ENCODE measurements at places on chromosomes 2 and 18.

DNA sequence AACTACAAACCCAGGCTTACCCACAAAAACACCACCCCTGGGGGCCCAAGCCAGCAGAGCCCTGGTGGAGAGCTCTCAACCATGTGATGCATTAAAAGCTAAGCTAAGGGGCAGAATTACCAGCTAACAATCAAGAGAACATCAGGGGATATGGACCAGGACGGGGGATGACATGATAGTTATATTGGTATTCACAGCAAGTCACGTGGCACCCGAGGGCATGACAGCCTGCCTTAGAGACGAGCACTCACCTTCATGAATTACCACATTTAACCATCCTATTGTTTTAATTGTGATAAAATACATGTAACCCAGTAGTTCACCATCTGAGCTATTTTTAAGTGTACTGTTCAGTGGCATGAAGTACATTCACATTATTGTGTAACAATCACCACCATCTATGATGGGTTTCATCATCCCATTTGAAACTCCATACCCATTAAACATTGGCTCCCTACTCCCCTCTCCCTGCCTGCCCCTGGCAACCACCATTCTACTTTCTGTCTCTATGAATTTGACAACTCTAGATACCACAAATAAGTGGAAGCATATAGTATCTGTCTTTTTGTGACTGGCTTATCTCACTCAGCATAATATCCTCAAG, 245.6 kb downstream of the ANAPC1 start:
- no peak for DNase-seq

GRCh38 chr2:54420524-54421172, 35.5 kb upstream of the SPTBN1 start:
- DNase-seq = no peak

- no peak for DNase-seq
Measured at GRCh38 chr2:126575631-126576030, 80.3 kb upstream of the GYPC start.

GRCh38 chr18:26056291-26056690, 34.1 kb downstream of the SS18 start:
- no peak for DNase-seq

DNA sequence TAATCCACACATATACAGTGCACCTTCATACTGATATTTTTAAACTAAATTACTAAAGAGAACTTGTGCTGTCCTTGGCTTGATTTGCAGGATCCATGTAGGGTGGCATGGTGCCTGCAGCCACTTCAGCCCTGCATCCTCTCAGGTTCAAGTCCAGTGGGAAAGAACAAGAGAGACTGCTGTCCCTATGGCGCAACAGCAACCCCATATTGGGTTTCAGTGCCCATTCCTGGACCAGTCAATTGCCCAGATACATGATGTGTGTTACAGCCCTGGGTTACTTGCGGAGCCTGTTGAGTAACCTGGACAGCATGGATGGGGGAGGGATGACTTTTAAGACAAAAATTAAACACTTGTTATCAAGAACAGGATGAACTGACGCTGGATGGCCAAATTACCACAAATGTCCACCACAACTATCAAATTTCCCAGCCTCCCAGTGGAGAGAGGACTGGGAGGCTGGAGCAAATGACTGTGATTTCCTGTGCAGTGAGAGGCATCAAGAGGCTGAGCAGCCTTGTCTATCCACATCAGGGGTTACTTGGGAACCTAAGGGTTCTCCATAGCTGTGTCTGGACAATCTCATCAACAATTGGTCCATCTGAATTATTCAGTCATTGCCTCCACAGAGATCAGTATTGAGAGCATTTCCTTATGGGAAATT, 162.0 kb downstream of the CAPN13 start:
- DNase-seq = no peak

- no peak for DNase-seq
Measured at GRCh38 chr2:207483066-207483465, 46.7 kb upstream of the CREB1 start.

DNA sequence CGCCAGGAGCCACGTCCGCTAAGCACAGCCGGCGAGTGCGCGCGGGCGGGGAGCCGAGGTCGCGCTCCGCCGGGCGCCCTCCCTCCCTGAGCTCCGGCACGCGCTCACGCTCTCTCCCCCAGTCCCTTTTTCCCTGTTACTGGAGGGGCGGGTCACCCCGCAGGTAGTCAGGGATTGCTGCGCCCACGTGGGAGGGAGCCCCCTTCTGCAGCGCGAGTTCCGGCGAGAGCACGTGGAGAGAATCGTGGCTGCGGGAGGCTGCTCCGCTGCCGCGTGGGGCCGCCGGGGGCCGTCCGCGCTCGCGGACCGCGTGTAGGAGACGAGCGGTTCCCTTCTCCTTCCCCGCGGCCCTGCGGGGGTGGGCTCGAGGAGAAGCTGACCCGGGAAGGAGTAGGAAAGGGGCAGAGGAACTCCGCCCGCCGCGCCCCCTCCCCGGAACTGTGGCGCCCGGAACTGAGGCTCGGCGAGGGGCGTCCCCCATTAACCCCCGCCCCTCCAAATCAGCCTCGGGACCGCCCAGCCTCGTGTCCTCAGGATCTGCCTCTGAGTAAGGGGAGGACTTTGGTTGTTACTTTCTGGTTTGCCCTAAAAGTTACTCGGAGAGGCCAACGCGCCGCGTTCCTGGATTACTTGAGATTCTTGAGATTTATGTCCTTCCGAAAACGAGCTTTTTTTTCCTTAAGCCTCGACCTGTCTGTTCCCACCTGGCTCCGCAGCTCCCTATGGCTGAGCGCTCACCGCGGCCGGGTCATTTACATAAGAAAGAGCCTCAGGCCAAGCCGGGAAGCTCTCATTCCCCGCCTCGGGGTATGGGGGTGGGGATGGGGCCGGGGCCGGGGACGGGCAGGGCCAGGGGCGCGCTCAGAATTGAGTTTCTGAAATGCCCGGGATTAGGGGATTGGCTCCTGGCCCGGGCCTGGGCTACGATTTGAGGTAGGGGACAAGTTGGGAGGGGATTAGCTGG, 1.1 kb downstream of the HK2 start:
- no peak for DNase-seq

DNA sequence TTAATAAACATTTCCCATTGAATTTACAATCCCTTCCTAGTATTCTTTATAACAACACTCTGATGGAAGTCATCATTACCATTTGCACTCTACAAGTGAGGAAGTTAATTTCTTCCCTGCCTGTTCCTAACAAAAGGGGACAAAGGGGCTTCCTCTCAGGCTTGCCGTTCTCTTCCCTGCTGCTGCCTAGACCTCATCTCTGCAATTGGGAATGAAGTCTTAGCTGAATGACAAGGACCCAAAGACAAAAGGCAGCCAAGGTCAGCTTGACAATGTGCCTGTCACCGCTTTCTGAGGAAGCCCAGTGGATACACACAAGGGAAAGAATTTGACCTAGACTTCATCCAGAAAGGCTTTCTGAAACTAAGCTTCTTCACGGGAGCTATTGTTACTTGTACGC, 416.4 kb downstream of the CMPK2 start:
- no peak for DNase-seq

DNA sequence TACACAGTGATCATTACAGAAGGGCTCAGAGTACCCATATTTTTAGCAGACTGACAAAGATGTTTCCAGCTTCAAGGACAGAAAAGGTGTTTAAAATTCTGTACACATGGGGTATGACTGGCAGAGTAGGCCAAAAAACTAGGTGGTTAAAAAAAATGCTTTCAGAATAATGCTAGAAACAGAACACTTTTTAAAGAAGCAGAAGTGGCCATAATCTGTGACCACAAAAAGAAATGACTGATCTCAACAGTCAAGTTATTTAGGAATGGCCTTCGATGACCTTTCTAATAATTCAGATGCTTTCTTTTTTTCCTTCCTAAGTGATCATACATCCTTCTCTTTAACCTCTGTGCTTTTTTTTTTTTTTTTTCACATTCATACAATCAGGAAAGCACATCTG, 4.1 kb upstream of the AQP4 start:
- DNase-seq = no peak

- DNase-seq = no peak
Measured at GRCh38 chr2:218959761-218960308, 369 bp downstream of the CDK5R2 start.

DNA sequence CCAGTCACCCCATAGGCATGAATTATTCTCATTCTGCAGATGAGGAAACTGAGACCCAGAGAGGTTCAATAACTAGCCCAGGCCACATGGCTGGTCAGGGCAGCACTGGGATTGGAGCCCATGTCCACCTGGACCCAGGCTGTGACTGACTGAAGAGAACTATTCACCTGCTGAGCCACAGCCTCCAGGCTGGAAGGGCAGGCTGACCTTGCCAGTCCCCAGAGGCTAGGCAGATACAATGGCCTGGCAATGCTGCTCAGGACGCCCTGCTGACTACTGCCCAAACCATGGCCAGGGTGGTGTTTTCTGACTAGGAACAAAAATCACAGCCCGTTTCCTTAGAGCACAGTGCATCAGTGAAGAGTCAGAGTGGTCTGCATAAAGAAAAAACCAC, 36.8 kb downstream of the HS6ST1 start:
- no peak for DNase-seq

- DNase-seq = no peak
Measured at GRCh38 chr2:239873656-239874635, 151.2 kb downstream of the NDUFA10 start.

- no peak for DNase-seq
Measured at GRCh38 chr2:32246911-32247310, 17.8 kb downstream of the NLRC4 start.

DNA sequence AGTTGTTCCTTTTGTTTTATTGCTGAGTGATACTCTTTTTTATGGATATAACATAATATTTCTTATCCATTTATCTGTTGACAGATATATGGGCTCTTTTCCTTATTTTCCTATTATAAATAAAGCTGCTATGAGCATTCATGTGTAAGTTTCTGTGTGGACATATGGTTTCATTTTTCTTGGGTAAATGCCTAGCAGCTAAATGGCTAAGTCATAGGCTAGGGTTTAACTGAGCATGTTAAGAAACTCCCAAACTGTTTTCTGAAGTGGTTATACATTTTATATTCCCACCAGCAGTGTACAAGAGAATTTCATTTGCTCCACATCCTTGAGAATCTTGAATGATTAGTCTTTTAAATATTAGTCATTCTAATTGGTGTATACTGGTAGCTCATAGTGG, 786.6 kb upstream of the CDH2 start:
- DNase-seq = no peak

DNA sequence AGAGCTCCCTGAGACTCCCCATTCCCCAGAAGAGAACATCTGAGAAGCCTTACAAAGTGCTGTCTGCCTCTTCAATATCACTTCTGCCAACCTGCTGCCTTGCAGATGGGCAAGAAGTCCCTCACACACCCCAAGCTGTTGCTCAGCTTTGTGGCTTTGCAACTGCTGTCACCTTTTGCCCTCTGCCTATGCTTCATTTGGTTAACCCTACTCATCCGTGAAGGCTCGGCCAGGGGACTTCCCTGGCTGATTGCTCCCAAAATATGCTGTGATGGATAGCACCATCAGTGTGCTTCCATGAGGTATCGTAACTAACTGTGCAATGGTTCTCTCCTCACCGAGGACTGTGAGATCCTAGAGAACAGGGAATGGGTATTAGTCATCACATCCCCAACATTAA, 88.9 kb upstream of the CYP1B1 start:
- DNase-seq = no peak

GRCh38 chr18:77897606-77898005, 648.0 kb downstream of the GALR1 start:
- DNase-seq = no peak

GRCh38 chr2:179626261-179626660, 235.2 kb downstream of the ZNF385B start:
- DNase-seq = no peak

DNA sequence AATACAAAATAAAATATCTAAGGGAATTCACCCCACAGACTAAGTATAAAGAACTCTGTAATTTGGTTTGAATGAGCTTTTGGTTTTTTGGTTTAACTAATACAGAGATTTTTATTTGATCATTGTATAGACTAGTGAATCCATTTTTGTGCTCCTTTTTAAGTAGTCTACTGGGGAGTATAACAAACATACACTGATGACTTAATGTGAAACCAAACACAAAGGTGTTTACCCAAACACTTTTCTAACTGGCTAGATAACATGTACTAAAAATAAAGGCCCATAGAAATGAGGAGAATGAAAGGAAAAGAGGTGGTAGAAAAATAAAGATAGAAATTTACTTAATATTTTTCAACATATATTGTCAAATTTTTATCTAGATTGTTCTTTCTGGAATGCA, 146.0 kb downstream of the NRXN1 start:
- no peak for DNase-seq

- DNase-seq = no peak
Measured at GRCh38 chr2:112577756-112578155, 6.7 kb upstream of the CHCHD5 start.

DNA sequence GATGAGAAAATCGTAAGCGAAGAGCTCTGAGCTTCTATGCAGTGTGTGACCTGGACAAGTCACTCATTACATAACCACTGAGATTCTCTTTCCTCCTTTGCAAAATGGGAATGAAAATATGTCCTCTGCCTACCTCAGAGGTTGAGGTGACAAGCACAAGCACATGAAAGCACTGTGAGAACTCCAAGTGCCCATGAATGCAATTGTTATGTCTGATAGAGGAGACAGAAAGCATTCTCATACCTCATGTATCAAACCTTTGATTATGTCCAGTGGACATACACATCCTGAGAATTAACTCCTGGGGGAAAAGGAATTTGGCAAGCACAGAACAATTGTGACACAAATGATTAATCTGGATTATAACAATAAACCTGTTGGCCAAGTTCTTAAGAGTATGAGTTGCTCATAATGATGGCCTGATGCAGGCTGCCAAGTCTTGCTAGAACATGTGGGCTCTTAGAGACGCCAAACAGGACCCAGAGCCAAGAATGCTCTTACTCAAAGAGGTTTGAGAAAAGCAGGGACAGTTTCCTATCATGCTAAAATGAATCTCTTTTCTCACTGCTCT, 8.5 kb upstream of the RMDN2 start:
- no peak for DNase-seq

- no peak for DNase-seq
Measured at GRCh38 chr2:138823666-138824065, 43.5 kb upstream of the NXPH2 start.

- no peak for DNase-seq
Measured at GRCh38 chr2:74915743-74916142, 42.7 kb upstream of the POLE4 start.

- DNase-seq = no peak
Measured at GRCh38 chr2:180722551-180723239, 257.7 kb upstream of the UBE2E3 start.

GRCh38 chr18:6746386-6746960, 17.0 kb downstream of the ARHGAP28 start:
- DNase-seq = no peak

- DNase-seq = no peak
Measured at GRCh38 chr18:13220361-13220991, 1.9 kb downstream of the LDLRAD4 start.

- peak; percentile 36 for DNase-seq
Measured at GRCh38 chr2:240434728-240435456, 571 bp upstream of the GPC1 start.

DNA sequence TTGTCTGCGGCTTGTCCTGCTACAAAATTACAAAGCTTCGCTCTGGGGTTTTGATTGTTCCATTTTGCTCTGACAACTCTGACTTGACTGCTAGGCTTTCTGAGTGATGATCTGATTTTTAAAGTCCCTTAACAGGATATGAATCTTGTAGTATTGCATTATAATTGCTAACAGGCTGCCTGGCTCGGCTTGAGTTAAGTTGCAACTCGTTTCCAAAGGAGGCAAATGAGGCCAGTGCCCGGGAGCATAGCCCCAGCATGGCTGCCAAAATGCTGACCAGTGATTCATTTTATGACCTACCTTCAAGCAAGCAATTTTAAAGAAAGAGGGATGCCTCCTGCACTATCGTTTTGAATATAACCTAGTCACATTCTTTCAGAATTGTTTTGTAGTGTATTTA, 135.4 kb downstream of the COL6A3 start:
- no peak for DNase-seq

- no peak for DNase-seq
Measured at GRCh38 chr18:42326752-42327151, 371.7 kb downstream of the PIK3C3 start.

Data from NCI-H1417 treated with DMSO at 0.1 percent for 48 hours (cell line).